ENCODE measurements at places on chromosomes 7 and 10.
A peak's percentile ranks its signal among the peaks of the same experiment; 100 is the strongest.

- DNase-seq: no peak
Measured at GRCh38 chr10:133185421-133185820, 25.4 kb downstream of the KNDC1 start.

GRCh38 chr10:124693396-124693795, 50.8 kb downstream of the FAM53B start:
- DNase-seq: peak; percentile 82

GRCh38 chr7:50982626-50983025, 199.9 kb upstream of the GRB10 start:
- DNase-seq: no peak

DNA sequence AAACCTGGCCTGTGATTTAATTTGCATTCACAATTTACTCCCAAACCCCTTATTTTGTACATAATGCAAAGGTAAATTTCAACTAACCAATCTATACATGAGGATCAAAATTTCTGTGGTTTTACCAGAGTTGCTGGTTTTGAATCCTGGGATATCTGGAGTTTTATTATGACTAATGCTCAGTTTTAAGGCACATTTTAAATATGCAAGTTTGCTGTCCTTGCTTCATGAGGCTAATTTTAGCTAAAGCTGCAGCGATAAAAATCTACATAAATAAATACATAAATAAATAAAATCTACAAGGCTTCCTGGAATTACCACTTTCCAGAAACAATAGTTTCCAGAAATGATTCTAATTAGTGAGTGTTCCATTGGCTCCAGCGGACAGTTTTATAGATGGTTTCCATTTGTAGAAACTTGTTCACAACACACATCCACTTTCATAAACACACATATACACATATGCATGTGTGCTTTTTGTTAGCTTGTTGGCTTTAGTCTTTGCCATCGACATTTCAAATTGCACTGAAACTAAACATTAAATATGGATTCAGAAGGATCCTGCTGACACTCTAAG, 339.5 kb upstream of the NRP1 start:
- no peak for DNase-seq

GRCh38 chr10:96665306-96665705, 55.0 kb downstream of the PIK3AP1 start:
- no peak for DNase-seq

DNA sequence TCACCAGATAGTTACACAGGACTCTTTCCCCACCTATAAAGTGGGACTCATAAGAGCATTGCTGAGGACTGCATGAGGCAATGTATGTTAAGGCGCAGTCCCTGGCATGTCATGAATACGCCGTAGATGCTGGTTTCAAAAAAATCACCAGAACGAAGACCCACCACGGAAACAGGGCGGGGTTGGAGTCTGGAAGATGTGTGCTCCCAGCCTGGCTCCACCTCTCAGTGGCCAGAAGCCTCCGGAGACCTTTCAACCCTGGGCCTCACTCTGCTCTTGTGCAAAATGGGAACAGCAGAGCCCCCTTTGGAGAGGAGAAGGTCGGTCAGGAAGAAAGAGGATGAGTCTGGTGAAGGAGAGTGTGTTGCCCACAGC, 12.4 kb upstream of the ZMIZ1 start:
- DNase-seq: no peak

DNA sequence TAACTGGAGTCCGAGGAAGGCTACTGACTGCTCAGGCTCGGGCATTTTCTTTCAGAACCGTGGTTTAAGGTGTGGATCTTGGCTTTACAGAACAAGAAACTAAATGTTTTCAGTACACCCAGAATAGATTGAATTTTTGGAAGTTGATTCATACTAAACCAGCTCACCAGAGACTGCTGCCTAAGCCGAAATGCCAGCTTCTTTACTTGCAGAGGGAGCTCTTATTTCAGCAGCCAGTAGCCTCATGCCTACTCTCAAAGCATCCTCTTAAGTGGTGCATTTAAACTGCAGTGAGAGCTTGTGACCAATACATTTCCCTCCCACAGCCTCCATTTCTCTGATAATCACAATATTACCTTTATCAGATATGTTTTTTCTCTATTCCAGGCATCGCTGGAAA, 615.1 kb downstream of the SUGCT start:
- no peak for DNase-seq

DNA sequence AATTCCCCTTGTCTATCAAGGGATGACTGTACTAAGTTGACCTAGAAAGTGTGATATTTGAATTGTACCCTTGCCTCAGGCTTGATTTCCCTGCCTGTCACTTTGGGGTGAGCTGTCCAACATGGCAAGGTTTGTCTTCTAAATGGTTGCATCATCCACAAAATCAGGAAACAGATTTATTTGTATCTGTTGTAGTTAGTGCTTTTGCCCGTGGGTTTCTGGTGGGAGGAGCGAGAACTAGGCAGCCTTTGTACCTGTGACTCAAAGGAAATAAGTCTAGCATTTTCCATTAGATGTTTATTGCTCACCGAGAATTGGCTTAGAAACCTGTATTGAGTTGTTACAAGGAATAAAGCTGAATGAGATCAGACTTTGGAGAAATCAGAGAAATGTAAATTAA, 650.8 kb downstream of the LRMDA start:
- no peak for DNase-seq

DNA sequence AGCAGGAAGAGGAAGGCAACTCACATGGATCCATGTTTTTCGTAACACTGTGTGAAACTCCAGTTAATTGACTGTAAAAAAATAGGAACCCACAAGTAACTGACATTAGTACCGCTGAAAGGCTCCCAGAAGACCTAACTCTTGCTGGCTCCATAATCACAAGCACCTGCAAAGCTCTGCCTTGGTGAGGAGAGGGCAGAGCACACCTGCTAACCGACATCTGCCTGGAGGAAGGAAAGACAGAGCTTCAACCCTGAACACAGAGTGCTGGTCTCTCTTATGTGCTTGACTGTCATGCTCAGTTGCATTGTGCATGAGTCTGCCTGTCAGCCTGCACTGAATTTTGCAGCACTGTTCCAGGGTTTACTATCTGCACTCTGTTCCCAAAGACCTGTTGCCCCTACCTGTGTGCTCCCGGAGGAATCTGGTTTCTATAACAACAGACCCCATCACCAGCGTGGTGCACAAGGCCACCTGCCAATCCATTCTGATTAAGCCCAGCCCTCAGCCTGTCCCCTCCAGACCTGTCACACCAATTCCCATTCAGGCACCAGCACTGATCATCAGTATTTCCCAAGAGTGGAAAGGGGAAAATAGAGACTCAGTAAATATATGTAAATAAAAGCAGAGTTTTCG, 63.1 kb upstream of the ANKRD1 start:
- no peak for DNase-seq

GRCh38 chr7:155791836-155792235, 20.4 kb downstream of the SHH start:
- DNase-seq: no peak

DNA sequence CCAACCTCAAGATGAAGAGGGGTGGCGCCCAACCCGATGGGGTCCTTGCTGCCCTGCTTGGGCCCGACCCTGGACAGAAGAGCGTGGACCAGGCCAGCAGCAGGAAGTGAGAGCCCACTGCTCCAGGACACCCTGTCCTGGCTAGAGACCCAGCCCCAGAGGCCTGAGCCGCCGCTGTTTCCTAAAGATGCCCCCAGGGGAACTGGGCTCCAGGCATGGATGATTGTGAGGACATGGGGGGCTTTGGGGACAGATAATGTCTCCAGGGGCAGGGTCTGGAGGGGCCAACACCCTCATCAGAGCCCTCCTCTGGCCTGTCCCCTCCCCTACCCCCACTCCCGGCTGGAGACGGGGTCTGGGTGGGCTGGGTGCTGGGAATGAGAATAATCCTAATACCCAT, 71.7 kb downstream of the MYL10 start:
- no peak for DNase-seq

DNA sequence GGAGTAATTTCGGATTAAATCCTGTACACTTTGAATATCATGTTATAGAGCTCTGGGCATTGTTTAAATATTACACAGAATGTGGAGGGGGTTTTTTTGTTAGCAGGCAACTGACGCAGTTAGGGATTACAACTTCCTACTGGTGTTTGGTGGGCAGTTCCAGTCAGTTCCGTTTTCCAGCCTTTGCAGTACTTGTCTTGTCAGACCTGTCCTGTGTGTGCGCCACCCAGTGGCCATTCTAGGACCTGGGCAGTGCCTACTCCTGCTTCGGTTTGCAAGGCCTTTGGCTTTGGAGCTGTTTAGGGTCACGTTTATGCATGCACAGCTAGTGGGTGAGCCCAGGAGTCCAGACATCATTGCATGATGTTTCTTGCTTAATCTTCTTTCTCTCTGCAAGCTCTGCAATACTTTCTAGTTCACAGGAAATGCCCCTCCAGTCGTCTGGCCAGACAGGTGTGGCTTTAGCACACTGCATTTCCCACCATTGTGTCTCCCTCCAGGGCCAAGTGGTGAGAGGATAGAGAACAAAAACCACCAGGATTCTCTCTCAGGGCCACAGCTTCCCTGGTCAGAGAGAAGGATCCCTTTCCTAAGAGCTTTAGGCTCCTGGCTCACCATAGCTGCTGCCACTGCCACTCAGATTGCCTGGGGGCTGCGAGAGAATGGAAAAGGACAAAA, 96.5 kb upstream of the TARP start:
- DNase-seq: peak; percentile 31

- DNase-seq: peak; percentile 74
Measured at GRCh38 chr7:136023134-136023869, 46.1 kb upstream of the MTPN start.

DNA sequence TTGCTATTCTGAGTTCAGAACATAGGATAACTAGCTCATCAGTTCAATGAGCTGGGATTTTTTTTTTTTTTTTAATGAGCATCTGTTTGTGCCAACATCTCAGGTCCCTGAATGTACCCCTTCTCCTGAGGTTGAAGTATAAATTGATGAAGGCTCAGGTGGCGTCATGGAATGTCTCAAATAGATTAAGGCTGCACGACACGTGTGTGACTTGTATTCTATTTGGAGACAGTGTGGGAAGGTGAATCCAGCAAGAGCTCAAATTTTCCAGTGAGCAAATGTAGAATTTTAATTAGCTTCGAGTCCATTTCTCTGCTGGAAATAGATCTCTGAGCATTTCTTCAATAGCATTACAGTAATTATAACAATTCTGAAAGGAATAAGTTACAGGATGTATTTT, 37.2 kb upstream of the JCAD start:
- no peak for DNase-seq

DNA sequence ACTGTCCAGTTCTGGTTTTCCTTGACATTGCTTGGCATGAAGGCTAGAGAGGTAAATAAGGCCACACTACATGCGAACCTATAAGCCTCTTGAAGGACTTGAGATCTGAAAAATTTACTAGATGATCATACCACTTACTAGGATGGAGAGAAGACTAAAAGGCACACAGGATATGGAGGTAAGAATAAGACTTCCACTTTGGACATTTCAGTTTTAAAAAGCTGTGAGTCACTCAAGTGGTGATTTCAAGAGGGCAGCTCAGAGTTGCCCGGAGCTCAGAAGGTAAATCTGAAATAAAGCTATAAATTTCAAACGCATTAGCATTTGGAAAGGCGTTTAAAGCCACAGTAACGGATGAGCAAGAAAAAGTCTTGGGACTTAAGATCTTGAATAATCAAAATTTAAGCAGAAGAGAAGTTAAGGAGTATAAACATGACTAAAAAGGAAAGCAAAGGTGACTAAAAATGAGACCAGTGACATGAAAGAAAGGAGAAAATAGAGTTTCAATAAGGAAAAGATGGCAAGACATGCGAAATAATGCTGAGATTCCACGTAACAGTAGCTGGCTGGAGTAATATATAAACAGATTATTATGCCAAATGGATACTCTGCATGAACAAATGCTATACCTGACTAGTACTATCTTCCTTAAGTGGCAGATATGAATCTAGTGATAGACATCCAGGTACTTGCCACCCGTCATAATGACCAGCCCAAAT, 68.3 kb downstream of the SNX13 start:
- DNase-seq: no peak

- no peak for DNase-seq
Measured at GRCh38 chr10:92492748-92493240, 81.1 kb downstream of the IDE start.

- no peak for DNase-seq
Measured at GRCh38 chr7:32364581-32364980, 125.6 kb downstream of the LSM5 start.

DNA sequence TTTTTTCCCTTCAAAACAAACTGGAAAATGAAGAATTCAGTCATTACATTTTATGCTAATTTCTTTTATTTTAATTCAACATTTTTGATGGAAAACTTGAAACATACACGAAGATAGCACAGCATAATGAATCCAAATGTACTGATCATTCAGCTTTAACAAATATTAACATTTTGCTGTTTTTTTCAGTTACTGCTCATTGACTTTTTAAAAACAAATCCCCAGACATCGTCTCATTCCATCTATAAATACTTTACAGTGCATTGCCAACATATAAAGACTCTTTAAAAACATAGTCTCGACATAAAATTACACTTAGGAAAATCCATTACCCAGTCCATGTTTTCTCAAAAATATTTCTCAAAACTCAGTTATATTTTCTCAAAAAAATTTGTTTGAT, 452.3 kb downstream of the GALNT17 start:
- DNase-seq: no peak

DNA sequence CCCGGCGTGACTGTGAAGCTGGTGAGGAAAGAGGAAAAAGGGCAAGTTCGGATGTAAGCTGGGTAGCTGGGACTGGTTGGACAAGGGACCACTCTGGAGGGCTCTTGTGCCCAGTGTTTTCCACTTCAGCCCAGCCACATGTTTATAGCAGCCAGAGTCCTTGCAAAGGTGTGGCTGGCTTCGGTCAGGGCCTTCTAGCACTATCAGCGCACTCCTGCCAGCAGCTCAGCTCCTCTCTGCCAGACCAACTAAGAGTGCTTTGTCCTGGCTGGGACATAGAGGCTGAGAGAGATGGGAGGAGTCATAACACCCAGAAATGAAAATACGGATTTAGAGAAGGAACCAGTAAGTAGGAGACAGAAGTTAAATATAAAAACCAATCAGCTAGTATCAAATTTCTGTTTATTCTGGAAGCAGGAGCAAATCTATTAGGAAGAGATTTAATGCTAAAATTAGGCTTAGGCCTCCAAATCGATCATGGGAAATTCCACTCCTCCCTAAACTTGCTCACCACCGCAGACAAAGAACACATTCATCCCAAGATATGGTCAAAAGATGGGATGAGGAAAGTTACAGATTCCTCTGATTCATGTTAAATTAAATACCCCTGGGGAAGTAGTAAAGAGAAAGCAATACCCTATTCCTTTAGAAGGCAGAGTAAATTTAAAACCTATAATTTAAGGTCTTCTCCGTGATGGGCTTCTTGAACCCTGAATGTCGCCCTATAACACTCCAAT, 135.0 kb downstream of the RALA start:
- DNase-seq: no peak

DNA sequence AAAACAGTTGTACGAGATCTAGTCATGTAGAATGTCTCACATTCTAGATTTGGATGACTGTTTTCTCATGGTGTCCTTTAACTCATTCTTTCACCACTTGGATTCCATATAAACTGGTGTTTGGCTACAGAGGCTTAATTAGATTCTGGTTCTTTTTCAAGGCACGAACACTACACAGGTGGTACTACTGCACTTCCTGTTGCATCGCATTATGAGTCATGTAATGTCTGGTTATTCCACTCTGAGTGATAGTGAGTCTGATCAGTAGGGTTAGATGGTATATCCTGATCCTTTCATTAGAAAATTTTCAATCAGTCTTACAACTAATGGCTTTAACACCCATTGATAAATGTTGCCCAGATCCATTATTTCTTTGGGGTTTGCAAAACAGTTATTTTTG, 11.2 kb upstream of the AKAP9 start:
- DNase-seq: no peak

- DNase-seq: no peak
Measured at GRCh38 chr10:84428711-84429110, 100.3 kb downstream of the CCSER2 start.

- no peak for DNase-seq
Measured at GRCh38 chr7:135235841-135236240, 2.2 kb downstream of the STRA8 start.

All from NCI-H187 (cell line).